ENCODE measurements at places on chromosomes 11 and 22.

GRCh38 chr11:46377831-46378230, 3.6 kb upstream of the MDK start:
- no peak for DNase-seq

GRCh38 chr11:61682093-61682732, 2.0 kb downstream of the DAGLA start:
- DNase-seq = no peak

DNA sequence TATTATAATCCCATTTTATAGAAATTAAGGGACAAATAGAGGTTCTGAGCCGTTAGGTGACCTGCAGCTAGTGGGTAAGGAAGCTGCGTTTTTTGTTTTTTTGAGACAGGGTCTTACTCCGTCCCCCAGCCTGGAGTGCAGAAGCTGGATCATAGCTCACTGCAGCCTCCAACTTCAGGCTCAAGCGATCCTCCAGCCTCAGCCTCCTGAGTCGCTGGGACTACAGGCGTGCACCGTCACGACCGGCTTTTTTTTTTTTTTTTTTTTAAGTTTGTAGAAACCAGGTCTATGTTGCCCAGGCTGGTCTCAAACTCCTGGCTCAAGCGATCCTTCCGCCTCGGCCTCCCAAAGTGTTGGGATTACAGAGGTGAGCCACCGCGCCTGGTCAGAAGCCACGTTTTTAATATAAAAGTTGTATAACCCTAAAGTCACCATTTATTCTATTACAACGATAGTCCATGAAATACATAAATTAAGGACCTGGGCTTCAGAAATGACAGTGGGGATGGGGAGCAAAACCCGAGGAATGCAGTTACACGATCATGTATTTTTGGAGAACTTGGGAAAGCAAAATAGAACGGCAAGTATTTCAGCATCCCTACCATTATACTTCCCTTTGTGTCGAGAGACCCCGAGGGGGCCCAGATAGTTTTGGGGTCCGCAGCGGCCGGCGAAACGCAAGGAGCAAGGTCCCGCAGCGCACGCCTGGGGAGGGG, 638 bp downstream of the SAAL1 start:
- no peak for DNase-seq

- DNase-seq = no peak
Observed at GRCh38 chr11:78196661-78197091, 8.0 kb downstream of the USP35 start.

- DNase-seq = no peak
Observed at GRCh38 chr11:22674470-22675439, 8.3 kb downstream of the GAS2 start.

DNA sequence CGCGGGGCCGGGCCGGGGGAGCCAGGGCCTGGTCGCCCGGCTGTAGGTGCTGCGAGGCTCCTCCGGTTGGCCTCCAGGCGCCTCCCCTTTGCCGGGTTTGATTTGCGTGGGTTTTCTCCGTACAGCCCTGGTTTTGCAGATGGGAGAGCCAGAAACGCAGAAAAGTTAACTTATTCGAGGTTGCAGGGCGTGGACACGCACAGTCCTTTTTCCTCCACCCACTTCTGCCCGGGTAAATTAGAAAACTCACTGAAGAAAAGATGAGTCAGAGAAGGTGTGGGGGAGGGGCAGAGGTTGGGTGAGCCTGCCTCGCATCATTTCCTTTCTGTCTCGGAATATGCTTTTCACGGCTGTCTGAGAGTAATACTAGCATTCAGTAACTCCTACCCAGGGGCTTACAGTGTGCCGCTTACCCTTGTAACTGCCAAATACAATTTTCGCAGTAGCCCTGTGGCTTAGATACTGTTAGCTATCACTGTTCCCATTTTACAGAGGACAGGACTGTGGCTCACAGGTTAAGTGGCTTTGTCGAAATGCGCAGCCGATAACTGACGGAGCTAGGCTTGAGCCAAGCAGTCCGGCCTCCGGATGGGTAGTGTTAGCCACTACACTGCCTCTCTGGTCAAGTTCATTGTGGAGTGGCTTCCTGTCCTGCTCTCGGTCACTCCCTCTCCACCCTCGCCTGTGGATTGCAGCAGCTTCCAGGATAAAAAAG, 812 bp downstream of the FADD start:
- peak; percentile 78 for DNase-seq

DNA sequence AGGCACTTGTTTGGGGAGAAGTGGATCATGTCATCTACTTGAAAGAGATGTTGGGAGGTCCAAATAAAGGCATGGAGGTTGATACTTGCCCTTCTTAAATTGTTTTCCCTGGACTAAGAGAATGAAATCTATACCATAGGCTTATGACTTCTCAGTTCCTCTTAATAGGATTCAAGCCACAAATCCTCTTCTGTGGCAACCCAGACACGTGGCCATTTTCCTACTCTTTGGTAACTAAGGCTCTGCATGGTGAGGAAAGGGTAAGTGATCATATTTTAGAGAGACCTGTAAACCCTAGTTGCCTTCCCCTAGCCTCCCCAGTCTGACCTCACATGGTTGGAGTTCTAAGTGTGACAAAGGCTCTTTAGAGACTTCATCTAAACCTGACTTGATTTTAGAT, 72.9 kb upstream of the CD44 start:
- no peak for DNase-seq

DNA sequence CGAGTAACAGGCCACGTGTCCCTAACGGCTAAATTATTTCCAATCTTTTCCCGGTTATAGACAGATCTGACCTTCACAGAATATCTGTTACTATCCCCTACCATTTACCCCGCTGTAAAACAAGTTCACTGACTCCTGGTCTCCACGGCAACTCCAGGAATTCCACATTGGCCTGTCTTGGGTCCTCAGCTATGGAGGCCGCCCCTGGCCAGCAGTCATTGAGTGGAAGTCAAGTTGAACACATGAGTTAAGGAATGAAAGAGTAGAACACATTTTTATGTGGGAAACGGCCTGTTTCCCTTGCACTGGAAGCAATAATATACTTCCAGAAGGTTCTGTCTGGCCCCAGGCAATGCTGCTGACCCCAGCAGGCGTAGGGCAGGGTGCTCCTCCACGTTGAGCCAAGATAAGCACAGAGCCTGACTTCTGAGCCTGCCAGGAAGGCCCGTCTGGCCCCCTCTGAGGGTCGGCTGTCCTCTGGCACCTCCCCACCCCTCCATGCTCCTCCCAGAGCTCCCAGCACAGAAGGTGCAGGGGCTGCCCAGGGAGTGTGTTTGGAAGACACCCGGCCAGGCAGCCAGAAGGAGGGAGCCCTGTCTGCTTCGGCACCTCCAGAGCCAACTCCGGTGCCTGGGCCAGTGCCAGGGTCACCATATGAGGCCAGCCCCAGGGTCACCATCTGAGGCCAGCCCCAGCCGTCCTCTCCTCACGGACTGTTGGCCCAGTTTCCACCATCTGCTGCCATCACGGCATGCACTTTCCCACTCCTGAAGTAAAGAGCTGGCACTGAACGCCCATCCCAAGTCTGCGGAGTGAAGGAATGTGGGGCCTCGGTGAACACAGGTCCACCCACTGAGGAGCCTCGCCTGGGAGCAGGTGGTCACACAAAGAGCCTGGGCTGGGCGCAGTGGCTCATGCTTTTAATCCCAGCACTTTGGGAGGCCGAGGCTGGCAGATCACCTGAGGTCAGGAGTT, 813.2 kb downstream of the BRD1 start:
- DNase-seq = no peak

DNA sequence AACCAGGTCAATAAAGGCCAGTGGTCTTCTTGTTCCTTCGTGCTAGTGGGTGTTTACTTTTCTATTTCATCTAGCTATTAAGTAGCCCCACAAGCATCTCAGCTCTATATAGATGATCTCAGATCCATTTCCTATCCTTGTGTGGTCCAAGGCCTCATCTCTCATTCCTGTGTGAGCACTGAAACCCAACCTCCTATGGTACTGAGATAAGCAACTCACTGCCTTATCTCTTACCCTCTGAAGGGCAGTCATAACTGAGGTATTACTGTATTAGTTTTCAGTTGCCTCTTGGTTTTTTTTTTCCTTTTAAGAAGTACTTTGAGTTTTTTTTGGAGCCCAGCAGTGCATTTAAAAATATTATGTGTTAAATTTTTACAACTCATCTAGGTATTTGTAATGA, 28.3 kb downstream of the ACER3 start:
- DNase-seq = no peak

- DNase-seq = no peak
Observed at GRCh38 chr11:2212411-2213251, 41.0 kb upstream of the TH start.

GRCh38 chr11:86403458-86403857, 28.8 kb downstream of the CCDC81 start:
- no peak for DNase-seq

GRCh38 chr22:48675830-48676145, 1151.9 kb downstream of the BRD1 start:
- DNase-seq = no peak

DNA sequence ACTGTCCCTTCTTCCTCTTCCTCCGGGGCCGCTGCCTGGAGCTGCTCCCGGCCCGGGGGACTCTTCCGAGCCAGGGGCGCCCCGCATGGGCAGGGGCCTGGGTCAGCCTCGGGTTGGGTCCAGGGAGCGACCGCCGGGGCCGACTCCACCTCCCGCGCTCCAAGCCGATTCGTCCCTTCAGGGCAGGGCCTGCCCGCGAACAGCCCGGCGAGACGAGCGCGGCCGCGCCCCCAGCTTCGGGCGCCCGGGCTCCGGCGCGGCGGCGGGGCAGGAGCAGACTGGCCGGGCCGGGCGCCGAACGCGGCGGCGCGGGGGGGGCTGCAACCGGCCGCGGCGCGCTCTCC, at the start of gene LARGE1:
LARGE1 (minus strand) TSS at position 280 of the 344 bp plus-strand sequence.
- no peak for DNase-seq

DNA sequence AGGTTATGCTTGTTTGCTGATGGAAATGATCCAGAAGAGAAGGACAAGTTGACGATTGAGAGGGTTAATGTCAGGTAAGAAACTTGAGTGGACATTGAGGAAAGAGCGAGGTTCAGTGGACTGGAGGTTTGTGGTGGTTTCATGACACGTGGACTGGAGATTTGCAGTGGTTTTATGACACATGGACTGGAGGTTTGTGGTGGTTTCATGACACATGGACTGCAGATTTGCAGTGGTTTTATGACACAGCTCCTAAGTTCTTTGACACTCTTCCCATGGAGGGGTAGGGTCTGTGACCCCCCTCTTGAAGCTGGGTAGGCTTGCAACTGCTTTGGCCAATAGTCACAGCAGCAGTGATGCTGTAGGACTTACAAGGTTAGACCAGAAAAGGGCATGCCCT, 5.4 kb upstream of the MAPK8IP2 start:
- no peak for DNase-seq

GRCh38 chr22:30605449-30606110, 1.4 kb upstream of the TCN2 start:
- no peak for DNase-seq

GRCh38 chr11:97751405-97751804, 1269.3 kb upstream of the CNTN5 start:
- DNase-seq = no peak

- no peak for DNase-seq
Observed at GRCh38 chr11:44498089-44498871, 67.2 kb upstream of the CD82 start.

DNA sequence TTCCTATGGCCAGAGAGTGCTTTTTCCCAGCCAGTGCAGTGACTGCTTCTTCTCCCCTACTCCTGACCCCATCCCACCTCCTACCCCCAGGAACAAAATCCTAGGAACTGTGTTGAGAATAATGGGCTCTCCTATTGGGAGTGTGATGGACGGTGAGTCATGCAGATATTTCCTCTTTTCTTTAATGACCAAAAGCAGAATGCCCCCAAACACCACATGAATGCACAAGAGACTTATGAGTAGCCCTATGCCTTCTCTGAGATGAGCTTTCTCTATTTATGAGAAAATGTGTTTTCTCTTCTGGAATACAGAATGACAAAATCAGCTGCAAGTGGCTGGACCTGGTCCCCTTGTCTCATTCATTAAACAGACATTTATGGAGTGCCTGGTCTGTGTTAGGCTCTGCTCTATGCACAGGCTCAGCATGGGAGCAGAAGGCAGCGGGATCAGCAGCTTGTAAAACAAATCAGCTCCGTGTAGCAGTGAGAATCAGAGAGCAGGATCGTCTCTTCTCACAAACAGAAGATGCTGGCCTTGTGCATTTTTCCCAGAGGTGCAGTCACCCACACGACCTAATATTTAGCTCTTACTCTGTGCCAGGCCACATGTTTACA, 47.5 kb upstream of the GALNT18 start:
- no peak for DNase-seq

DNA sequence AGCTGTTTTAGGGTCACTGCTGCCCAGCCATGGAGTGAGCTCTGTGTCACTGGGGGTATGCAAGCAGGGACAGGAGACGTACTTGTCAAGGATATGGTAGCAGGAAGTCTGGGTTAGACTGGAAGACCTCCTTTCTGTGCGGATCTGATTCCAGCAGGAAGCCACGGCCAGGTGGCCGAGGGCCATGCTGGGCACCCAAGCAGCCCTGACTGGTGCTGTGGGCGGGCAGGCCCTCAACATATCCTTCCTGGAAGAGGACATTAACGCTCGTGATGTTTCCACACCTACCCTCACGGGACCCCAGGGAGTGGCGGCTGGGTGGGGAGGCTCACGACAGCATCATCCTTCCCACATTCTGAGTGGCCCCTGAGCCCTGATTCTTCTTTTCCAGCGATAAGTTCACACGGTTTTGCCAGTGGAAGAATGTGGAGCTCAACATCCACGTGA, 8.7 kb upstream of the ANKRD13D start:
- no peak for DNase-seq

- no peak for DNase-seq
Observed at GRCh38 chr11:131760091-131761061, 390.0 kb downstream of the NTM start.

DNA sequence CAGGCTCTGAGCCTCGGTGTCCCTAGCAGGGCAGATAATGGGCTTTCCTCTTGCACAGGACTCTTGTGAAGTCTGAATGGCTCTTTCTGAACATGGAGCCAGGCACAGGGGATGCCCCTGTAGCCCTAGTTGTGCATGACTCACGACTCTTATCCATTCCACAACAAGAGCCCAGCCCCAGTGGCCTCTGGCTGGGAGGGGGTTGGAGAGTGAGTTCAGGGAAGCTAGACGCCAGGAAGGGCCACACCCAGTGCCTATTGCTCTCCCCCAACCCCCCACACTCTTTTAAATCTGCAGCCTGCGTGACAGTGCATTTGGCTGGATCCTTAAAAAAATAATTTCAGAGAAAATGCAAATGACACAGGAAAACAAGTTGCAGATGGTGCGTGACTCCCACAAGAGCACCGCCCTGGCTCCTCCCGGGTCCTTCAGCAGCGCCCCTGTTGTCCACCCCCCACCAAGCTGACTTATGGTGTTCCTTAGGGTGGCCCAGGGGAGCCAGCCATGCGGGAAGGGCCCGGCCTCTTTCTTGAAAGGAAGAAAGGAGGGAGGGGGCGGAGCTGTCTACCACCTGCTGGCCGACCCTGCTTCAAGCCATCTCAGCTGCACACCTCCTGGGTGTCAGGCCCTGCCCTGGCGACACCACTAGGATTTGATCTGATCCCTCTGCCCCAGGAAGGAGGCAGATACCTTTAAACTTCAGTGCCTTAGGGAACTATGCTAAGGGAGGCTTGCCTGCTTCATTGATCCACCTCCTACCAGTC, 74.7 kb downstream of the MN1 start:
- DNase-seq = no peak

All from stimulated activated CD8-positive, alpha-beta memory T cell treated with anti-CD3 and anti-CD28 coated beads, Interleukin-15, amount 100 ng/mL, for 48 hours (primary cell).